MM.1S (cell line): ENCODE measurements at places on chromosomes 3 and 15.

DNA sequence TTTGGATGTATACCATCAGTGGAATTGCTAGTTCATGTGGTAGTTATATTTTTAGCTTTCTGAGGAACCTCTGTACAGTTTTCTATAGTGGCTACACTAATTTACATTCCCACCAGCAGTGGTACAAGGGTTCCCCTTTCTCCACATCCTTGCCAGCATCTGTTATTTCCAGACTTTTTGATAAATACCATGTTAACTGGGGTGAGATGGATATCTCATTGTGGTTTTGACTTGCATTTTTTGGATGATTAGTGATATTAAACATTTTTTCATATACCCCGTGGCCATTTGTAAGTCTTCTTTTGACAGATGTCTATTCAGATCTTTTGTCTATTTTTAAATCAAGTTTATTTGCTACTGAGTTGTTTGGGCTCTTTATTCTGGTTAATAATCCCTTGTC lies 455.6 kb upstream of the RARB start:
- H3K4me3 ChIP-seq, result no peak overlapping the region
- no peaks in the 10 kb centered on the region for H3K27me3 ChIP-seq
- DNase-seq, result no peak

GRCh38 chr3:192710366-192710765 lies 17.0 kb downstream of the FGF12 start:
- no peak overlapping the region for H3K4me3 ChIP-seq
- DNase-seq, result no peak
- no peaks in the 10 kb centered on the region for H3K4me1 ChIP-seq
- no peaks in the 10 kb centered on the region for H3K36me3 ChIP-seq
- no peaks in the 10 kb centered on the region for H3K27me3 ChIP-seq

- H3K27me3 ChIP-seq, result no peaks in the 10 kb centered on the region
- no peak for DNase-seq
- no peak overlapping the region for H3K27ac ChIP-seq
- no peaks in the 10 kb centered on the region for H3K36me3 ChIP-seq
- no peak overlapping the region for H3K4me3 ChIP-seq
Measured at GRCh38 chr3:458653-459310, 262.2 kb downstream of the CHL1 start.

GRCh38 chr15:87082581-87082980 lies 1002.9 kb downstream of the AGBL1 start:
- H3K4me3 ChIP-seq, result no peak overlapping the region
- no peak for DNase-seq
- no peak overlapping the region for H3K27ac ChIP-seq
- no peaks in the 10 kb centered on the region for H3K4me1 ChIP-seq

DNA sequence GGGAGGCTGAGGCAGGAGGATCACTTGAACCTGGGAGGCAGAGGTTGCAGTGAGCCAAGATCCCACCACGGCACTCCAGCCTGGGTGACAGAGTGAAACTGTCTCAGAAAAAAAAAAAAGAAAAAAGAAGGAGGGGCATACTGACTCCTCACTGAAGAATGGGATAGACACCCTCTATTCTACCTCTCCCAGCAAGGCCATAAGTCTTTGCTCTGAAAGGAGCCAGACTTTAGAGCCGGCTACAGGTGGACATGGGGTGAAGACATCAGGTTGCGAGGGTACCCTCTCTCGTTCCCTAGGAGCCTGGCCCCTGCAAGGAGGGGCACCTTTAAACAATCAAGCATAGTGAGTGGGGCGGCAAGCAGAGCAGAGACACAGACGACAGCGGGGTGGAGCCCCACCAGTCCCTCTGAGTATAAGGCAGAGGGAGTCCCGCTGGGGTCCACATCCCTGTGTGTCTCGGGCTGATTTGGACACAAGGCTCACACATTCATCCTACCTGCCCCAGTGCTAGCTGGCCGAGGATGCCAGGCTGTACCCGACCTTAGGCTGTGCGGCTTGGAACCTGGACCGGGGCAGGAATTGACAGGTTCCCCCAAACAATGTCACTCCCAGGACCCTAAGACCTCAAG lies 1.1 kb downstream of the GRAMD2A start:
- no peak overlapping the region for H3K27ac ChIP-seq
- peaks cover 3% of the 10 kb centered on the region; the same call in 1 of the 2 replicates for H3K36me3 ChIP-seq
- 0 out of 2 replicates have a peak, but pooled peaks cover 4% of the 10 kb centered on the region for H3K27me3 ChIP-seq
- H3K4me3 ChIP-seq, result no peak overlapping the region
- H3K4me1 ChIP-seq, result peaks cover 9% of the 10 kb centered on the region
- no peak for DNase-seq

GRCh38 chr15:28887339-28888174 lies 1.8 kb downstream of the APBA2 start:
- H3K36me3 ChIP-seq, result no peaks in the 10 kb centered on the region
- no peak for DNase-seq
- no peak overlapping the region for H3K27ac ChIP-seq
- no peaks in the 10 kb centered on the region for H3K27me3 ChIP-seq
- 0 out of 2 replicates have a peak, but pooled peaks cover 3% of the 10 kb centered on the region for H3K4me1 ChIP-seq
- peak overlapping the region; percentile 63; the same call in 1 of the 2 replicates for H3K4me3 ChIP-seq

- no peak for DNase-seq
- H3K4me3 ChIP-seq, result no peak overlapping the region
- no peaks in the 10 kb centered on the region for H3K27me3 ChIP-seq
Measured at GRCh38 chr3:119582178-119582577, 2.9 kb downstream of the ADPRH start.

DNA sequence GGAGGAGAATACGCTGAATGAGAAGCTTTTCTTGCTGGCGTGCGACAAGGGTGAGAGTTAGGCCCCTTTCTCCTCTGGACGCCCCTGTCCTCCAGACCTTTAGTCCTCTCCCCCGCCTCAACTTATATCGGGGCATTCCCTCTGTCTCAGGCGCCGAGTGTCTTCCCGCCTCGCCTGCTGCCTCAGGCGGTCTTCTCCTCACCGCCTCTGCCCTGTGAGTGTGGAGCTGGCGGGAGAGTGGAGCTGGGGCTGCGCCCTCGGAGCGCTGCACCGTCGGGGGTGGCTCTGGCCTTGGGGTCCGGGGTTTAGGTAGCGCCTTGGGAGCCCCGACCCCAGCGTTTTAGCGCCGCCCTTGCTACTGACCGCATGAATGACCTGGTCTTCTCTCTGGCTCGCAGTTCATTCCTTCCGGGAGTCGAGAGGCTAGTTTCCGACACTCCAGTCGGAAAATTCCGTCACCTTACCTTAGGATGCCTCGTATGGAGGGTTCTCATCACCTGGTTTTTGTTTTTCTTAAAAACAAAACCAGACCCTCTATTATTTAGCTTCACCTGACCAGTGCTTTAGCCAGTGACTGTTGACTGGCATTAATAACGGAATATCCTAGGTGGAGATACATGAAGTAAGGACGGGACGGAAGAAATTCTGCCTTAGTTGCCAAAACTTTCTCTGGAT lies 985 bp downstream of the TRPC1 start:
- no peaks in the 10 kb centered on the region for H3K4me1 ChIP-seq
- no peaks in the 10 kb centered on the region for H3K27me3 ChIP-seq

DNA sequence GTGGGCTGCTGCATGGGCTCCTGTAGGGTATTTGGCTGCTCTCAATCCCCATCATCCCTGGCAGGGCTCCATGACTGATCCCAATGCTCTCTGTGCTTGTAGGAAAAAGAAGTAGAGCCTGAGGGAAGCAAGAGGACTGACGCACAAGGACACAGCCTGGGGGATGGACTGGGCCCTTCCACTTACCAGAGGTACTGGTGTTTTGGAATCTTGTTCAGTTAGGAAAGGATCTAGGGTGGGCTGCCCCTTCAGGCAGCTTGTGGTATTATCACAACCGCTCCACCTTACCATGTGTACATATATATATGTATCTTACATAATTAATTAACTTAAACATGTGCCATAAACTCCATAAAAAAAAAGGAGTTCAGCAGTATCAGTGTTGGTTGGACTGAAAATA lies 1.3 kb downstream of the SLC28A2 start:
- no peak for DNase-seq
- no peaks in the 10 kb centered on the region for H3K4me1 ChIP-seq
- no peaks in the 10 kb centered on the region for H3K36me3 ChIP-seq
- no peak overlapping the region for H3K4me3 ChIP-seq
- H3K27me3 ChIP-seq, result no peaks in the 10 kb centered on the region
- H3K27ac ChIP-seq, result no peak overlapping the region

- no peak overlapping the region for H3K27ac ChIP-seq
- DNase-seq, result no peak
- no peaks in the 10 kb centered on the region for H3K27me3 ChIP-seq
- peaks cover 12% of the 10 kb centered on the region; the same call in 1 of the 2 replicates for H3K36me3 ChIP-seq
Measured at GRCh38 chr15:44485880-44486279, 51.1 kb upstream of the EIF3J start.

DNA sequence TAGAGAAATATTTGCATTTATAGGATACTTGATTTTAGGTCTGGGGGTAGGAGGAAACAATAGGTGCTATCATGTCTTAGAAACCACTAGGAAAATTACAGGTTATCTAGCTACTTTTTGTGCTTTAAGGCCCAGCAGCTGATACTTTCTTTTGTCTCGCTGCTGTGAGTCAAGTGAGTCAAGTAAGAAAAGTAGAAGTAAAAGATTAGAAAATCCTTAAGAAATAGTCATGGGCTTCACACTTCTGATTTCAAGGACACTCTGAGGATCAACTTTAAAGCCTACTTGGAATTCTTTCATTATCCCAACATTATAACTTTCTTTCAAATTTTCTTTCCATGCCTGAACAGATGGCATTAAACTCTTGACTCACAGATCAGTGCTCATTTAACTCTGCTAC lies 95.2 kb upstream of the RBMS3 start:
- H3K27ac ChIP-seq, result no peak overlapping the region
- H3K4me1 ChIP-seq, result no peaks in the 10 kb centered on the region
- H3K36me3 ChIP-seq, result no peaks in the 10 kb centered on the region
- no peak overlapping the region for H3K4me3 ChIP-seq
- no peak for DNase-seq

- DNase-seq, result peak; percentile 88
- H3K27me3 ChIP-seq, result no peaks in the 10 kb centered on the region
- peaks cover 14% of the 10 kb centered on the region for H3K36me3 ChIP-seq
- peak overlapping the region; percentile 93 for H3K27ac ChIP-seq
- H3K4me1 ChIP-seq, result peaks cover 80% of the 10 kb centered on the region
Measured at GRCh38 chr15:68188647-68189046, 16.5 kb downstream of the CALML4 start.

GRCh38 chr3:24154013-24154695 lies 209.1 kb downstream of the NR1D2 start:
- no peaks in the 10 kb centered on the region for H3K27me3 ChIP-seq
- no peak for DNase-seq
- no peak overlapping the region for H3K27ac ChIP-seq
- H3K4me1 ChIP-seq, result no peaks in the 10 kb centered on the region
- H3K4me3 ChIP-seq, result no peak overlapping the region

GRCh38 chr3:140972833-140973232 lies 31.2 kb downstream of the SLC25A36 start:
- peak; percentile 25 for DNase-seq
- no peaks in the 10 kb centered on the region for H3K4me1 ChIP-seq
- no peak overlapping the region for H3K4me3 ChIP-seq
- H3K27me3 ChIP-seq, result no peaks in the 10 kb centered on the region

GRCh38 chr3:61954097-61954540 lies 392.7 kb downstream of the PTPRG start:
- no peak overlapping the region for H3K4me3 ChIP-seq
- DNase-seq, result no peak
- H3K4me1 ChIP-seq, result no peaks in the 10 kb centered on the region
- H3K27me3 ChIP-seq, result no peaks in the 10 kb centered on the region

- no peaks in the 10 kb centered on the region for H3K36me3 ChIP-seq
- no peaks in the 10 kb centered on the region for H3K27me3 ChIP-seq
- H3K27ac ChIP-seq, result no peak overlapping the region
- peak; percentile 33 for DNase-seq
Measured at GRCh38 chr15:64209680-64210334, 47.0 kb upstream of the PPIB start.

DNA sequence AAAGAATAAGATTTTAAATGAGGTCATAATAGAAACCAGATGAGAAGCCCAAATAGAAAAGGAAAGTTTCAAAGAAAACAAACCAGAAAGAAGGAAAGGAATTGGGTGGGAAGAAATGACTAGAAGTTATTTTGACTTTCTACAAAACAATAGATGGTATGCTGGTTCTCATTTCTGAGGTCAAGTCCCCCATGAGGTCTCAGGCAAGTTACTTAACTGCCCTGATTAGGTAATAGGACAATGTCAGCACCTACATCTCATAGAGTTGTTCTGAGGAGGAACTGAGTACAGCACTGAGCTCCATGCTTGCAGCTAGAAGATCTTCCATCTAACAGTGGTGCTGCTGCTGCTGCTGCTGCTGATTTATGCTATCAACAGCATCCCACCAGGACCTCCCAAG lies 185.9 kb downstream of the ERC2 start:
- no peak overlapping the region for H3K4me3 ChIP-seq
- H3K36me3 ChIP-seq, result no peaks in the 10 kb centered on the region
- no peak for DNase-seq
- no peak overlapping the region for H3K27ac ChIP-seq
- no peaks in the 10 kb centered on the region for H3K4me1 ChIP-seq
- H3K27me3 ChIP-seq, result no peaks in the 10 kb centered on the region

DNA sequence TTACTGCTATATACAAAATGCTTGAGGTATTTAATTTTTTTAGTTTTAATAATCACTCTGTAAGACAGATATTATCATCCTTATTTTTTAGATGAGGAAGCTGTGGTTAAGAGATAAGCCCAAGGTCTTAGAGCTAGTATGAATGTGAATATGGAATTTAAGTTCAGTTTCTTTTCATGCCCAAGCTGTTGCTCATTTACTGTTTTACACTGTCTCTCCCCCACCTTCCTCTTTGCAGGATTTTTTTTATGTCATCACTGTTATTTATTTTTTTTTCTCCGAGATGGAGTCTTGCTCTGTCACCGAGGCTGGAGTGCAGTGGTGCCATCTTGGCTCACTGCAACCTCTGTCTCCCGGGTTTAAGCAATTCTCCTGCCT lies 22.5 kb downstream of the MAP2K5 start:
- no peak overlapping the region for H3K4me3 ChIP-seq
- peaks cover 15% of the 10 kb centered on the region for H3K4me1 ChIP-seq
- H3K27ac ChIP-seq, result 0 out of 2 replicates have a peak overlapping the region, but pooled peaks have one; percentile 20
- H3K27me3 ChIP-seq, result no peaks in the 10 kb centered on the region
- no peaks in the 10 kb centered on the region for H3K36me3 ChIP-seq
- DNase-seq, result no peak

DNA sequence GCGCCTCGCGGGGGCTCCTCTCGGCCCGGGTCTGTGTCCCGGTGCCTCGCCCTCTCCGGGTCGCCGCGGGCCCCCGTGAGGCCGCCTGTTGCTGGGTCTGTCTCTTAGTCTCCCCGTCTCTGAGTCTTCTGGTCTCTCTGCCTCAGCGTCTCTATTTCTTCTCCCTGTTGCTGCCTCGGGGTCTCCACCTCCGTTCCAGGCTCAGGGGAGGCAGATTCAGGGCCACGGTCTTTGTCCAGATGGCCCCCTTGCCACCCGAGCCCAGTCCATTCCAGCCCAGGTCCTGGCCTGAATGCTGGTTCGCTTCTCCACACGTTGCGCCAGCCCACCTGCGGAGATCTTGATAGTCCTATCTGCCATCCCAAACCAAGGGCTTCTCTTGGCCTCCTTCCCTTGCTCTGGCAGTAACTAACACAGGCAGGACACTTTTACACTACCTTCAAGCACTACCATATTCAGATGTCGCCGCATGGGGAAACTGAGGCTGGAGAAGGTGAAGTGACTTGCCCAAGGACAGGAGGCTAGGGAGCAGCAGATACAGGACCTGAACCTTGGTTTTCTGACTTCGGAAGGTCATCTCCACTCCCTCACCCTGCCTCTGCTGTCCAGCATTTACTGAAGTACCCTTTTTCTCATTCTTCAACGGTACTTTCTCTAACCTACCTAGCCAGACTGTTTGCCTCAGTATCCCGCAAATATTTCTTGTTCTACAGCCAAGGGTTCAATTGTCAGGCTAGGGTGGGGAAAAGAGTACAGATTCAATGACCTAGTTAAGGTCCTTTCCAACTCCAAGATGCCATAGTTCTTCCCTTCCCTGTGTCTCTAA lies 616 bp upstream of the IGDCC4 start:
- H3K4me1 ChIP-seq, result peaks cover 5% of the 10 kb centered on the region; the same call in 1 of the 2 replicates
- no peak overlapping the region for H3K27ac ChIP-seq
- DNase-seq, result no peak
- H3K36me3 ChIP-seq, result no peaks in the 10 kb centered on the region
